ENCODE measurements at places on chromosomes 5 and 9.

GRCh38 chr9:110319781-110320492 lies 17.7 kb downstream of the TXNDC8 start:
- DNase-seq = no peak

DNA sequence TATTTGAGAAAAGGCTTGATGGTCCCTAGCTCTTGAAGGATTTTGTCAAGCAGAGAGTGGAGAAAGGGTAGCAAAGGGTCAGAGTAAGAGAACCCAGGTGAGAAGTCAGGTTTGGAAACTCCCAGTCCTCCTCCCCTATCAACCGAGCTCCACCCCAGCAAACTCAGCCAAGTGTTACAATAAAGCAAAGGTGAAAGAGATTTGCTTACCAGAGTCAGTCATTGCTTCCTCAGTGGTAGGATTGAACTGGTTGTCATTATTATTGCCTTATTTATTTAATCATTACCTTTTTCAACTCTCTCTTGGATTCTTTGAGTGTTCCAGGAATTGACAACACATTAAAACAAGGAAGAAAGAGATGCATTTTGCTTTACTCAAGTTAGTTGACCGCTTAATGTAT lies 80.5 kb downstream of the RFK start:
- DNase-seq = no peak

- DNase-seq = no peak
Observed at GRCh38 chr9:23739753-23740152, 86.3 kb downstream of the ELAVL2 start.

- DNase-seq = no peak
Observed at GRCh38 chr5:97142521-97143254, at the start of gene LIX1. TSS of gene LIX1 (minus strand) at chr5:97142611. CDS start at chr5:97142576, 35 bp downstream.

DNA sequence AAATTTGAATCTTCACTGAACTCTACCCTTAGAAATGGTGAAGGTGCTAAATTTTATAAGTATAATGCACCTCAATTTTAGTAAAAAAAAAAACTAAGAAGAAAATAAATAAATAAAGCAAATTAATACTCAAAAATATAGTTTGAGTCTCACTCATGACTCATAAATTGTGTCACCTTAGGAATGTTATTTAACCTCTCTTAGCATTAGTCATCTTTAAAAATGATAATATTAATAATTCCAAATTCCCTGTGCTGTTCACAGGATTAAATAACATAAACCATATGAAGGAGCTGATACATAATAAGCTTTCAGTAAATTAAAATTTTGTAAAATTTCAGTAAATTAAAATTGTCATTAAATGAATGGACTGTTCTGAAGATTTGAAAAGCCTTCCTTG lies 339.8 kb upstream of the RGMB start:
- no peak for DNase-seq

DNA sequence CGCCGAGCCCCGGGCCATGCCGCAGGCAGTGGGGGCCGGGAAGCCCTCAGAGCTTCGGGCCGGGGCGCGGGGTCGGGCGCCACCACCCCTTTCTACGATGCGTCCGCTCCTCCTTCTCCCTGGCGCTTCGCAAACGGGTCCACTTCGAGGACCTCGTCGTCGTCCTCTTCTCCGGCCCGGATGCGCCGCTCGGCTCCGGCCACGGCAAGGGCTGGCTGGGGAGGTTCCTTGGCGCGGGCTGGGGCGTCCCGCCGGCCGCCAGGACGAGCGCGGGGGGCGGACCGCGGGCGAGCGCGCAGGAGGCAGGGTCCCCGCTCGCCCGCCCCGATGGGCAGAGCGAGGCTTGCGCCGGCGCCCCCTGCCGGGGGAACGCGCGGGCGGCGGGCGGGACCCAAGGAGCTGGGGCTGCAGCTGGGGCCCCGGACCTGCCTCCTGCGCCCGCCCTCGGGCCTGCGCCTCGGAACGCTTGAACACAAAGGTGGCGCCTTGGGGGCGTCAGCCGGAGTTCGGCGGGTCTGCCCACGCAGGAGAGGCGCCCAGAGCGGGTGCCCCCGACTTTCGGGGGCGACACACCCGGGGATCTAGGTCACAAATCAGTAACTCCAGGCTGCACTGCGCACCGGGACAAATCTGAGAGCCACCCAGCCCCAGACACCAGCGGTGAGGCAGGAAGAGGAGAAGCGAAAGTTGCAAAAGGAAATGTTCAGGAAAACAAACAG lies at the start of gene ROR2:
ROR2 (minus strand) TSS at position 283 of the 719 bp plus-strand sequence.
- no peak for DNase-seq

GRCh38 chr5:120552638-120553037 lies 88.5 kb downstream of the PRR16 start:
- DNase-seq = no peak

DNA sequence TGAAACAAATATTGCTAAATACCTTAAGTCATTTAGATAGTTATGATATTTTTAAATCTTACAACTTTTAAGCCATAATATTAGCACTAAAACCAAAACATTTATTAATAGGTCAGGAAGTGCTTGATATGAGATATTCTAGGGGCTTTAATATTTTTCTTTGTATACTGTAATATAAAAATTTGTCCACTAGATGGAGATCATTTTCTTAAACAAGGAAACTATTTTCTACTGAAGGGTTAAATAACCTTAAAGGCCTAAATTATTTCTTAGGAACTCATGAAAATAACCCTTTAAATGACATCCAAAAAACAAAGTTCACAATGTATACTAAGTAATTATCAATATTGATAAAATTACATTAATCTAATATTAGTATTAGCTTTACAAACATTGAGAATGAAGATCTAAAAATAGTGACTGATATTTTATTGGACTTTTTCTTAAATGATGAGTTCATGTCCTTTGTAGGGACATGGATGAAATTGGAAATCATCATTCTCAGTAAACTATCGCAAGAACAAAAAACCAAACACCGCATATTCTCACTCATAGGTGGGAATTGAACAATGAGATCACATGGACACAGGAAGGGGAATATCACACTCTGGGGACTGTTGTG lies 635.7 kb downstream of the RAB3C start:
- DNase-seq = no peak

DNA sequence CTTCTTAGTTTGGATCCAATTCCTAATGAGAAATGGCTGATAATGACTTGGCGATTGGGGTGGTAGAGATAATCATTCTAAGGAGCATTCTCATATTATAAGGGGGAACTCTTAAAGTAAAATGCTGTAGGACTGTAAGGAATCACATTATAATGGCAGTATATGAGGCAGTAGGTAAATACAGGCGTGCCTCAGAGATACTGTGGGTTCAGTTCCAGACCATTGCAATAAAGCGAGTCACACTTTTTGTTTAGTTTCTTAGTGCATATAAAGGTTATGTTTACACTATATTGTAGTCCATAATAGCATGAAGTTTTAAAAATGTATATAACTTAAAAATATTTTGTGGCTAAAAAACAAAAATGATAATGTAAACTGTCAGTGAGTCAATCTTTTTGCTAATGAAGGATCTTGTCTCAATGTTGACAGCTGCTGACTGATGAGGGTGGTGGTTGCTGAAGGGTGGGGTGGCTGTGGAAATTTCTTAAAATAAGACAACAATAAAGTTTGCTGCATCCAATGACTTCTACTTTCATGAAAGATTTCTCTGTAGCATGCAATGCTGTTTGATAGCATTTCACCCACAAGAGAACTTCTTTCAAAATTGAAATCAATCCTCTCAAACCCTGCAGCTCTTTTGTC lies 15.8 kb downstream of the NMUR2 start:
- no peak for DNase-seq

DNA sequence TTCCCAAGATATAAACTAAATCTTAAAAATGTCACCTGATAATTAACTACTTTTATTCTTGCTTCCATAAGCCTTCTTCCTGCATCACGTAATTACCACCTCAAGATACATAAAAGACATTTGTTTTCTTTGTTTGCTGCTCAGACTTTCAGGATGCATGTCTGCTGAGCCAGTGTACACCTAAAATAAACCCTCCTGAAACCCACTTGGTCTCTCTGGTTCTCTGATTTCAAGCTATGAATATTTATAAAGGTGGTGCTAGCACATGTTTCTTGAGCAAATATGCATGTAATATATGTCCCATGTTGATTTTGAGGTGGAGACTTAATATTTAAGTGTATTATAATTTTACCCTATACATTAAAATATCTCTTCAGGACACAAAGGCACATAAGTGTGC lies 1627.7 kb upstream of the CDH9 start:
- DNase-seq = no peak

GRCh38 chr9:68482548-68482947 lies 58.1 kb downstream of the TMEM252 start:
- DNase-seq = no peak

- no peak for DNase-seq
Observed at GRCh38 chr9:87836951-87837705, 45.5 kb upstream of the SPATA31E1 start.

All from RWPE2 (cell line).